Stimulated activated CD8-positive, alpha-beta memory T cell treated with anti-CD3 and anti-CD28 coated beads, Interleukin-7, amount 100 ng/mL, for 1 hour (primary cell): ENCODE measurements at places on chromosomes 6 and 20.

DNA sequence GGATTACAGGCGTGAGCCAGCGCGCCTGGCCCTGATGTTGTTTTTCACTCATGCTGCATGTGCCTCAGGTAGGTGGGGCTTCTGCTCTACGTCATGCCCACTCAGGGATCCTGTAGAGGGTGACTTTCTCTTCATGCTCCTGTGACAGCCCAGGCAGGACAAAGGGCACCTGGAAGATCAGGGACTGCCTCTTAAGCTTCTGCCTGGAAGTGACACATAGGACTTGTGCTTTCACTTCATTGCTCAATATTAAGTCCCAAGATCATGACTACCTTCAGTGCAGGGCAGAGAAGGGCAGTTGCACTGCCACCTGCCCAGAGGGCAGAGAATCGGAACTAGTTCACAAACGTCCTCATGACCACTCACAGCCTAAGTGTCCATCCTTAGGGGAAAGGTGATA is 249.5 kb upstream of the SULF2 start:
- DNase-seq = no peak

DNA sequence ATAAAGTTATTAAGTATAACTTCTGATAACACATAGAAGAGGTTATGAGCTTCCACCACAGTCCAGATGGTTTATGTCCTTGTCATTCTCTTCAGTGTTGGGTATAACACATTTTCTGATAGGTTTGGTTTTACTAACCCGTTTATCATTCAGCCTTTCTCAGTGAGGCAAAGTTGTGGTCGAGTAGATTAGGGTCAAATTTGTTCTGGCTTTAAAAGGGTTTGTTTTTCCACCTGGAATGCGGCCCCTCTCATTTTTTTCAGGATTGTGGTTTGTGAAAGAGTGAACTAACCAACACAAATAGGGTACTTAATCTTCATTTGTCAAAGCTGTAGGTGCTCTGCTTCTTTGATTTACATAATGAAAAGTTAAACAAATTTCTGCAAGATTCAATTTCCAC is 204.2 kb upstream of the ASCC3 start:
- no peak for DNase-seq

DNA sequence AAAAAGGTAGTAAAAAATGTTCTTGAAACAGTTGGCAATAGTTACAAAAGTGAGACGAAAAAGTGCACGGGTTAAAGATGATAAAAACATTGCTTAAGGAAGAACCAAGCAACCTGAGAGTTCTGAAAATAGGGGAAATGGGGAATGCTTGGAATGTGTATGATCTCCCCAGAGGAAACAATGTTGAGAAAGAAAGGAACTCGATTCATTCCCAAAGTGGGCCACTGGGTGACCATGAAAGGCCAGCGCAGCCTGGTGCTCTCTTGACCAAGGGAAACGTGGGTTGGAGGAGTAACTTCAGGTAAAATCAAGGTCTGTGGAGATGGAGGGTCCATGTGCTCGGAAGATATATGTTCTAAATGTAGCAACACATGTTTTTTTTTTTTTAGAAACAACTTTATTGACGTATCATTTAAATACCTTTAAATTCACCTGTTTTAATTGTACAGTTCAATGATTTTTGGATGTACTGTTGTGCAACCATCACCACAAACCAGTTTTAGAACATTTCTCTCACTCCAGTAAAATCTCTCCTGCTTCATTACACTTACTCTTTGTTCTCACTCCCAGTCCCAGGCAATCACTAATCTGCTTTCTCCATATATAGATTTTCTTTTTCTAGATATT is 34.5 kb upstream of the CEP85L start:
- no peak for DNase-seq

GRCh38 chr6:156881687-156882629 is 104.8 kb downstream of the ARID1B start:
- DNase-seq = no peak

- no peak for DNase-seq
Measured at GRCh38 chr6:44249082-44249748, 2.3 kb downstream of the HSP90AB1 start.

DNA sequence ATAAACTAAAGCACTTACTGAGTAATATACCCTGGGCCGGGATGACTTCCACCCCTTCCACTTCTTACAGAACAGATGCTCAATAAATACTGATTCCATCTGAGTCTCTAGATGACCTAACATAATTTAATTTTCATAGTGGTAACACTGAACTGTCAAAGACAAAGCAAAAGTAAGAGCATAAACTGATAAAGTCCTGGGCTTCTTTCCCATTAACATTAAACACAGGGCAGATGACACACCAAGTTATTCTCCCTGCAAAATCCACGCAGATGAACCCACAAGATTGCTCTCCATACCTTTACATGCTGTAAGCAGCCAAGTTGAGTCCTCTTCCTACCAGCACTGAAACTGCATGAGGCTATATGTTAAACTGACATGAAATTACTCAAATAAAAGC is 27.1 kb downstream of the AGPAT4 start:
- DNase-seq = no peak

GRCh38 chr6:164133095-164133494 is 718.6 kb downstream of the QKI start:
- DNase-seq = no peak

DNA sequence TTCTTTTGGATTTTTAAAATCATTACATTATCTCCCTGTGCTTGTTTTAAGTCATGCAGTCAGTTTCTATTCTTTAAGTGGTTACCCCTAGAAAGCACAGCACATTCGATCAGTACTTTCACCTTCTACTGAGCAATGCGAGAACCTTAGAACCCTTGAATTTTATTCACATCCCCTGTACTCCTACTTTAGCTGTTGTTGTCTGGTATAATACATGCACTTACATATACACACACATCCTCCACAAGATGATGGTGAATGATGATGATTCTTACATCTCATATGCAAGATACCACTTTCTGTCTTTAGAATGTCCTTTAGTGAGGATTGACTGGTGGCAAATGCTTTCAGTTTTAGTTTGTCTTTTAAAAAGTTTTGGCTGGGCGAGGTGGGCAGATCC is 5.7 kb downstream of the CDC40 start:
- no peak for DNase-seq

DNA sequence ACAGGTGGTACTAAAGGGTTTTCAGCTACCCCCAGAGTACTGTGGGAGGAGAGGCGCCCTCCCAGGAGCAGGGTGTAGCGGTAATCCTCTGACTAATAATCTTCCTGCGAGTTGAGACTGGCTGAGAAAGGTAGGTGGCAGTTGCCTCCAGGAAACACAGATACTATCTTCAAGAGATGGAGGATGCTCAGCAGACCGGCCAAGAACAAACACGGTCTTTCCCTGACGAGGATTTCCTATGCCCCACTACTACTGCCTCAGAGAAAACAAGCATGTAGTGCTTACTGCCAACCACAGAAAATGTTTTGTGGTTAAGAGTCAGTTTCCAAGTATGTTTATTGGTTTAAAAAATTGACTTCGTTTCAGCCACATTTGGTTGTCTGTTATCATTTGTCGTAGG is 26.8 kb downstream of the C6orf89 start:
- peak; percentile 24 for DNase-seq

DNA sequence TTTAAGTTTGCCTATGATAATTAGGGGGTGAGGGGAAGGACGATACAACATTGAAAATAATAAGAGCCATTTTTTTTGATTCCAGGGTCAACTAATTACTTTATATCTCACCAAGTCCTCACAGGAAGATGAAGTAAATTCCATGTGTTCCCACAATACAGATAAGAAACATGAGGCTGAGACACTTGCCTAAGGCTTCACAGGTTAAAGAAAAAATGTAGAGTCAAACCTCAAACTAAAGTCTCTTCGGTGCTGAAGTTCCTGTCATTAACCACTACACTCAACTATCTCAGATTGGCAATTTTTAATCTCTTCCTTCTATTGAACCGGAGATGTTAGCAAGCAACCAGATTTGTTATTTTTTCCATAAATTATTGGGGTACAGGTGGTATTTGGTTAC is 33.0 kb downstream of the MRAP2 start:
- no peak for DNase-seq

- no peak for DNase-seq
Measured at GRCh38 chr6:5223309-5223708, 37.4 kb downstream of the LYRM4 start.

DNA sequence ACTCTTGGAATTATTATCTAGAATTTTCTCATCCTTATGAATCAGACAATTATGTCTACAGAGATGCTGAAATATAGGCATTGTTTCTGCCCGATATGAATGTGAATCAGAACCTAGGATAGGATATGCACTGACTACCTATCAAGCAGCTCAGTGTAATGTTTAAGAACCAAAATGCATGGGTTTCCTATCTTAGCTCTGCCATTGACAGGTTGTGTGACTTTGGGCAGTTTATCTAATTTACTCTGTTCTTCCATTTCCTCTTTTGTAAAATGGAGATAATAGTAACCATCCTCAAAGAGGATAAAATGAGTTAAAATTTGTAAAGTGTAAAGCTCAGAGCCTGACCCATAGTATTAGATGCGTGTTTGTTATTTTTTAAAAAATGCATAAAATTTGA is 10.2 kb upstream of the AIG1 start:
- no peak for DNase-seq

DNA sequence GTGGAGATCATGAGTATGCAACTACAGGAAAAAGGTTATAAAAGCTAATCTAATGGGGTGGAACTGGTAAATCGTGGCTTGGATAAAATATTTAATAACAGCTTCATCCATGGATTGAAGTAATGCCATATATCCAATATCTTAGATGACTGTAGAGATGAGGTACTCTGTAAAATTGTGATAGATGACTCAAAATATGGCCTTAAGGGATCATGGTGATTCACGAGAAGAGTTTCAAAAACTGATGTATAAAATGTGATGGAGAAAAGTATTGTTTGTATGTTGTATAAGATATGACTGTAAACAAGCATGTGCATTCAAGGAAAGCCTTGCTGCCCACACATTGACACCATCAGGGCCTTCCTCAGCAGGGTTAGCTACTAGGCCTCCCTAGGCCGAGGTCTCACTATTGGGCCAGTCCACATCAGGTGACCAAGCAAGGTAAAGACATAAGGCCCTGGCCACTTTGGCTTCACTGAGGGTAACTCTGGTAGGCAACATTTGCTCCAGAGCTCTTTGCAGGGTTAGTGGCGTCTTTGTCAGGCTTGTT is 17.7 kb upstream of the CCN6 start:
- DNase-seq = no peak

DNA sequence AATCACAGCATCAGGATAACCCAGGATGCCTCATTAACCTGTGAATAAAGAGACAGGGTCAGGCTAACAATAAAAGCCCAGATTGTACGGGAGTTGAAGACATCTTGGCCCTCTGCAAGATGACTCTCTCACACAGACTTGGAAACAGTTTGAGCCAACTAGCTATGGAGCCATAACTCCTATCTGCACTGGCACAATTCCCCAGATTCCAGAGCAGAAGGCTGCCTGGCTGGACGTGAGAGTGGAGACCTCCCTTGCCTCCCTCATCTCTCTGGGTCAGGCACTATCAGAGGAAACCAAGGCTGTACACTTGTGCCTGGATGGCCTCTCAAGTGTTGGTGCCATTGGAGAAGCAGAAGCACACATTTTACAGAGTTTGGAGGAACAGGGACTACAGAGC is 312.6 kb downstream of the THBS2 start:
- DNase-seq = no peak

DNA sequence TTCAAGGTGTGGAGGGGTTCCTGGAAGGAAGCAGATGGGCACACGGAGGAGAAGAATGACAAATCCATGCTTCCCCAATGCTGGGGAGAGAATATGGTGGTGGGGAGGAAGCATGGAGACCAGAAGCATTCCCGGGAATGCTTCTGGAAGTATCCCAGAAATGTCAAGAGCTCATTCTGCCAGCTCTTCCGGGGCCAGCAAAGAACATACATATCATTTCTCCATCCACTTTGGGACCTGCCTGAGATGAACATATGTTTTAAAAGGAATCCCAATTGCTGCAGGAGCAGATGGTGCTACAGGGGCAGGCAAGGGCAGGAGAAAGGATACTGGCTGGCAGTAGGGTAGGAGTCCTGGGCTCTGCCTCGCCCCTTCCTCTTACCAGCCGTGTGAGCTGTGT is 37.9 kb upstream of the CCDC167 start:
- DNase-seq = no peak

- no peak for DNase-seq
Measured at GRCh38 chr6:88403486-88403885, 237.3 kb upstream of the CNR1 start.

- no peak for DNase-seq
Measured at GRCh38 chr6:15305909-15306308, 60.0 kb downstream of the JARID2 start.

DNA sequence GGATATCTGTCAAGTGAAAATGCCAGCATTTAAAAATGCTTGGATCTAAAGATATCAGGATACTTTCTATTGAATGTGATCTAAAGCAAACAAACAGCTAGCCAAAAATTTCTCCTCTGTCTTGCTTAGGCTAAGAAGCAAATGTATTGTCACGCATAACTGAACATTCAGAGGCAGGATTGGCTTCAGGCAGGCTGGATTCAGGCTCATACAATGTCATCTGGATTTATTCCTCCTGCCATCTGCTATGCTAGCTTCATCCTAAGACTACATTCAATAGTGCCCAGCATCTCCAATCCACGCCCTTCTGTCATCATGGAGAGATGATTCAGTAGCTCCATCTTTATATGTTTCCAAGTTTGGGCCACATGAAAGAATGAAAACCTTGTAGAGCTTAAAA is 27.1 kb downstream of the PFDN4 start:
- DNase-seq = no peak

DNA sequence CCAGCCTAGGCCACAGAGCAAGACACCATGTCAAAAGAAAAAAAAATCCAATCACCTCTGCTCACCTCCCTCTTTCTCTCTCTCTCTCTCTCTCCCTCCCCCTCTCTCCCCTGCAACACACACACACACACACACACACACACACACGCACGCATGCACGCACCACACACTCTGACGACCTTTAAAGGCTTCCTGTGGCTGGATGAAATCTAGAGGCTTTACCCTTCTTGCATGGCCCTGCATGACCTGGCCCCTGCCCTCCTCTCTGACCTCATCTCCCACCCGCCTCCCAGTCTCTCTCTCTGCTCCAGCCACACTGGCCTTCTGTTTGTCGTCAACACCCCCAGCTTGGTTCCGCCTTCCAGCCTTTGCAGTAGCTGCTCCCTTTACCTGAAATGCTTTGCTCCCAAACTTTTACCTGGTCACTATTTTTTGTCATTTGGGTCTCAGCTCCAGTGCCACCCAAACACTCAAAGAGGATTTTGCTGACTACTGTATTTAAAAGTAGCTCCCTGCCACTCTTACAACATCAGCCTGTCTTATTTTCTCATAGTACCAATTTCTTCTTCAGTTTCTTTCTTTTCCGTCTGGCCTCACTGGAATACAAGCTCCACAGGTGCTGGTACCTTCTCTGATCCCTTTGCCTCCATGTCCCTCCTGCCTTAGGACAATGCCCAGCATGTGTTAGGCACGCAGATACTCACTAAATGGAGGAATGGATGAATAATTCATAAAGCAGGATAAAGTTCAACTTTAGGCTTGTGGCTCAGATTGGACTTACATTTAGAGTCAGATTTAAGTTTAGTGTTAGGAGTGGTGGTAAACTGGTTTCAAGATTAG is 4.3 kb upstream of the LTA start:
- no peak for DNase-seq

- no peak for DNase-seq
Measured at GRCh38 chr20:62739581-62740285, 31.1 kb downstream of the NTSR1 start.
